Sciatic nerve (tissue), 2 donors: ENCODE measurements at places on chromosomes 6 and 20. TPM values are rescaled to one million over a fixed set of nuclear protein-coding genes. Genes with fewer than 3 reads are reported as not detected.

DNA sequence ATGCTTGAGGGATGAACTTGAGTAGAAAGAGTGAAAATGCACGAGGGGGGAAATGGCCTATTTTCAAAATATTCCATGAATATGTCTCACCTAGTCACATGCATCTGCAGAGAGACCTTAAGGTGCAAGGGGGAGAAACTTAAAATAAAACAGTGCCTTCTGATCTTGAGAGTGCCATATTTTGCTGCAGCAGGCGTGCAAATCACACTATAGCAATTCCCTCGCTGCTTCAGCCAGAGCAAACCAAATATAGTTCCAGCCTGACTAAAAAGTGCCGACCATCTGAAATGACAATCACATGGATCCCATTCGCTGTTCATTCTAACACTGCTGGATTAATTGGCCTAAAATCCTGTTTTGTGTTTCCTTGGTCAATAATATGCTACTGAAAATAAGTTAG, 26.3 kb downstream of the KIAA0319 start:
- DNase-seq, result no peak

DNA sequence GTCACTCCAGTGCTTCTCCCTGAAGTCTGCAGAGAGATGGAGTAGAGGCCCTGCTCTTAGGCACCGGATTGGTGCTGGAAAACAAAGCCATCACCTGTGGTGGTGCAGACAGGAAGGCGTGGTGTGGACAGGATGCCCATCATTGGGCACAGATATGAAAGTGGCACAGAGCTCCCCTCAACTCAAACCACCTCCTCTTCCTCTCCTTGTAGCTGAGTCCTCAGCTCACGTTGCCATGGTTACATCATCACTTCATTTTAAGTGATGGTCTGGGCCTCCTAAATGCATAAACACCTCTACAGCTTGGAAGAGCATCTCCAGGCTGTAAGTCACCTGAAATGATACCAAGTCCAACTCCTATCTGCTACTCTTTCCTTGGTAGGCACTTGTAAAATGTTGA, 8.0 kb upstream of the RTF2 start:
- DNase-seq, result no peak

DNA sequence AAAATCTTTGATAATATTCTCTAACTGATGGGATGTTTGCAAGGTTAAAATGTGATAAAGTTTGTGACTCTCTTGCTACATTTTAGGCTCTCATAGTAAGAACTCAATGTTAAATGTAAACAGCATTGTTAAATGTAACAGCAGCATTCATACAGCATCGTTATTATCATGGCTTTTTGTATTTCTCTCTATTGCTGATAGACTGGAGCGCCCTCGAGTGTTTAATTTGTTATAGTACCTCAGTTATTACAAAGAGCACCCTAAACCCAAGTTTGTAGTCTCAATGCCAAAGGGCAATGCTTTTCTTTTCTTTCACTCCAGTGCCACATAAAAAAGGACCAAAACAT, 14.9 kb upstream of the TTPAL start:
- no peak for DNase-seq

- no peak for DNase-seq
Observed at GRCh38 chr20:15767999-15768741, 805.1 kb downstream of the KIF16B start.

- no peak for DNase-seq
Observed at GRCh38 chr20:1700990-1701389, 43.4 kb upstream of the SIRPG start.

DNA sequence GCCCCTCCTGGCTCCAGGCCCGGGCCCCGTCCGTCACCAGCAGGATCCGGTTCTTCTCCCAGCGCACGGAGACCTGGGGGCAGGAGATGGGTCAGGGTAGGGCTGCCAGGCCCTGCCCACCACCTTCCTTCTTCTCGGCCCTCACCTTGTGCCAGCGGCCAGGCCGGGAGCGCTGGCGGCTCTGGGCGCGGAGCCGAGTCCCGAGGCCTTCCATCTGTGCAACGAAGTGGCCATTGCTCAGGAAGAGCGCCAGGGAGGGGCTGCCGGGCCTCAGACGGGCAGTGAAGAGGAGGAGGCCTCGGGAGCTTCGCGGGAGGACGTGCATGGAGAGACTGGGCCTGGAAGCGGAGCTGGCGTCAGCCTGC, 7.9 kb downstream of the ADRM1 start:
- DNase-seq, result no peak

GRCh38 chr6:34027445-34027936, 118.4 kb downstream of the GRM4 start:
- DNase-seq, result peak; percentile 68

- no peak for DNase-seq
Observed at GRCh38 chr6:80579391-80580023, 473.0 kb downstream of the BCKDHB start.

GRCh38 chr6:135568379-135568778, 70.8 kb upstream of the AHI1 start:
- DNase-seq, result peak; percentile 60

DNA sequence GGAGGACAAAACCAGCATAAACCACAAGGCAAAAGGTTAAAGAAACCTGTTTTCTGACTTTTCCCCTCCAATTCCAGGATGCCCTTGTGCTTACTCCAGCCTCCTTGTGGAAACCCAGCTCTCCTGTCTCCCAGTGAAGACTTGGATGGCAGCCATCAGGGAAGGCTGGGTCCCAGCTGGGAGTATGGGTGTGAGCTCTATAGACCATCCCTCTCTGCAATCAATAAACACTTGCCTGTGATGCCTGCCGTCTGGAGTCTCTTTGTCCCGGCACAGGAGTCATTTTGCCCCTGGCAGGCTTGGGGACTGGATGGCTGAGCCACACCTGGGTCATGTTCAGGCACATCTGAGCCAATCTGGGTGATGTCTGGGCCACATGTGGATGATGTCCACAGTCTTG, 26.6 kb downstream of the BPIFB1 start:
- DNase-seq, result no peak

GRCh38 chr20:3194617-3195280, 9.7 kb downstream of the DDRGK1 start:
- no peak for DNase-seq

GRCh38 chr20:3696200-3696599, 14.4 kb upstream of the ADAM33 start:
- no peak for DNase-seq

- no peak for DNase-seq
Observed at GRCh38 chr6:71394926-71395325, 106.3 kb downstream of the OGFRL1 start.

DNA sequence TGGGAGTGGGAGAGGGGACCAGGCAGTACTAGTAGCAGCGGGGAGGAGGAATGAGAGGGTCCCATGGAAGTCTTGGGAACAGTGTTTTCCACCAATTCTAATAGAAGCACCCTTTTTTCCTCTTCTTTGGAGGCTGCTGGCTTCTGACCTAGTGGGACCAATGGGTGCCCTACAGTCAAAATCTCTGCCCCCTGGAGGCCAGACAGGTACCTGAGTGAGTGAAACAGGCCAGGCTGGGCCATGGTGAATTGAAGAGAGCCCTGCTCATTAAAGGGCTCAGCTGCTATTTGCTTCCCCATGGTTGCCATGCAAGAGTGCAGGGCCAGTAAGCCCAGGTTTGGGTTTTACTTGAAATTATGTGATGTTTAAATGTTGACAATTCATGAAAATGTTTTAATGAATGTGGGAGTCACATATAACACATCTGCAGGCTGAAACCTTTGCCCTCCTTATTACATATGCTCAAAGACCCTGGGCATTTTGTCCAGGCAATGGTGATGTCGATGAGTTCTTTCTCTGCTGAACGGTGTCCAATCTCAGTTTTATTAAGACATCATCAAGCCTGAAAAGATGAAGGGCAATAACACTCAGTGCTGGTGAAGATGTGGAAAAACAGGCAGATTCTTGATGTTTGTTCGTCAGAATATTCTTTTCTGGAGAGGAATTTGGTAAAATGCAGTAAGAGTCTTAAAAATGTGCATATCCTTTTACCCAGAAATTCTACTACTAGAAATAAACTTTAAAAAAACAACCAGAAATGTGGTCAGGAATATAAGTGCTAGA, 42.3 kb upstream of the OCSTAMP start:
- DNase-seq, result no peak

- peak; percentile 66 for DNase-seq
Observed at GRCh38 chr6:111973118-111973761, 80.7 kb upstream of the CCN6 start.

DNA sequence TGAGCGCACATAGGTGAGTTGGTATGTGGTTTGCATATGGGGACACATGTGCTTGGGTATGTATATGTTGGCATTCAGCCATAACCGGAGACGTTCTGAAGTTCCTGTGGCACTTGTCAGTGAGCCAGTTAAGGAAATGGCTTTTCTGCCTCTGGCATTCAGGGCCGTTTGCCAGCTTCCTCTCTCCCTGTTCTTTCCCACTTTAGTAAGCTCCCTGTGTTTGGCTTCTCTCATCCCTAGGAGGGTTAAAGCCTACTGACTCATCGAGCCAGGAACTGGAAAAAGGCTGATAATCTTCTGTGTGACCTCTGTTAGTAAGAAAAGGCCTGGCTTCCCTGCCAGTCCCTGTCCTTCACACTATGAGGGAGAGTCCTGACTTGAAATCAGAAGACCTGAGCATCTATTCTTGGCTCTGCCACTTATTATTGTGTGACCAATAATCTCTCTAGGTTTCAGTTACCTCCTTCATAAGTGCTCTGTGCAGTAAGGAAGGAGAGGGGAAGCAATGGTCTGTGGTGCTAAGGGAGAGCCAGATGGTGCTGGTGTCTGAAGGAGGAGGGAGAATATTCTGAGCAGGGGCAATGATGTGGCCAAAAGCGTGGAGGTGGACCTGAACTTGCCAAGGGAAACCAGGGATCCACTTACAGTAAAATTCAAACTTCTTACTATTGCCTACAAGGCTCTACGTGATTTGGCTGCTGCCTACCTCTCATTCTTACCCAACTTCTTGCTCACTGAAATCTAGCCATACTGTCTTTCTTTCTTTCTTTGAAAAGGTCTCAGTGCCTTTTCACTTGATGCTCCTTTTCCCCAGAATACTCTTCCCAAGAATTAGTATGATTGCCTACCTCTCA, 31.4 kb downstream of the ACSS2 start:
- DNase-seq, result no peak

- DNase-seq, result peak; percentile 45
Observed at GRCh38 chr20:38211200-38212097, 46.4 kb upstream of the TGM2 start.

DNA sequence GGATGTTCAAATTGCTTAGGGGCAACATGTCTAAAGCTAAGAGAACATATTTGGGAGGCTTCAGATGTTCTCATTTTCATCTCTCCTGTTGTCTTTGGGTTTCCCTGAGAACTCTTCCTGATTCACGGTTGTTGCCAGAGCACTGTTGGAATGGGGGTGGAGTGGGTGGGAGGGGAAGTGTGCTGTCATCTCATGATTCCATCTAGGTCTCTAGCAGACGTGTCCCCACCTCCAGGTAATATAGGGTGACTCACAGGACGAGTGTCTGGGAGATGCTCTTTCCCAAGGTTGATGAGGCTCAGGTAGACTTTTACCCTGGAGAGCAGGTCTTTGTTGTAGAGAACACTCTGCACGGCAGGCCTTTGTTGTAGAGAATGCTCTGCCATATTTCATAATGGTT, 636.9 kb downstream of the QKI start:
- no peak for DNase-seq

DNA sequence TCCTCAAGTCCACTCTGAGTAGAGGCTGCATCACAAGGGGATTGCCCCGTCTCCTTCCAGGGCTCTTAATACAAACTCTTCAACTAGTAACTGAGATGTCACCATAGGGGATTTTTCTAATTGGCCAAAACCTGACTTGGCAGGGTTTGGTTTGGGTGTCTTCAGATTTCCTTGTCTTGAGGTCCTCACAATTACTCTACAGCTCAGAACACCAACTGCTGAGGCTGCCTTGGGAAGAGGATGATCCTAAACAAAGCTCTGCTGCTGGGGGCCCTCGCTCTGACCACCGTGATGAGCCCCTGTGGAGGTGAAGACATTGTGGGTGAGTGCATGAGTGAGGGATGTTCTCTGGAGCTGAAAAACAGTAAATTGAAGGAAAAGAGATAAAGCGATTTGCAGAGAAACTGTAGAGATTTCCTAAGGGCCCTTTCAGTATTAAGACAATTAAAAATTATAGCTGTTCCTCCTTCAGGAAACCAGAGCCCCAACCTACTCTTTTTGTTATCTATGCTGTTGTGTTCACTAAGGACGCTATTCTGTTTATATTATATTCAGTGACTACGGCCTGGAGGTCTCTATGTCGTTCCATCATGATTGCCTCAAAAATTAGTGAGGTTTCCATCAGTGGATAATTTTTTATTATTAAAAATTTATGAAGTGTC, at the start of gene HLA-DQA1:
Gene HLA-DQA1 (plus strand): TSS at position 188 of the 662 bp plus-strand sequence. CDS start 53 bp downstream, at position 241.
- no peak for DNase-seq

DNA sequence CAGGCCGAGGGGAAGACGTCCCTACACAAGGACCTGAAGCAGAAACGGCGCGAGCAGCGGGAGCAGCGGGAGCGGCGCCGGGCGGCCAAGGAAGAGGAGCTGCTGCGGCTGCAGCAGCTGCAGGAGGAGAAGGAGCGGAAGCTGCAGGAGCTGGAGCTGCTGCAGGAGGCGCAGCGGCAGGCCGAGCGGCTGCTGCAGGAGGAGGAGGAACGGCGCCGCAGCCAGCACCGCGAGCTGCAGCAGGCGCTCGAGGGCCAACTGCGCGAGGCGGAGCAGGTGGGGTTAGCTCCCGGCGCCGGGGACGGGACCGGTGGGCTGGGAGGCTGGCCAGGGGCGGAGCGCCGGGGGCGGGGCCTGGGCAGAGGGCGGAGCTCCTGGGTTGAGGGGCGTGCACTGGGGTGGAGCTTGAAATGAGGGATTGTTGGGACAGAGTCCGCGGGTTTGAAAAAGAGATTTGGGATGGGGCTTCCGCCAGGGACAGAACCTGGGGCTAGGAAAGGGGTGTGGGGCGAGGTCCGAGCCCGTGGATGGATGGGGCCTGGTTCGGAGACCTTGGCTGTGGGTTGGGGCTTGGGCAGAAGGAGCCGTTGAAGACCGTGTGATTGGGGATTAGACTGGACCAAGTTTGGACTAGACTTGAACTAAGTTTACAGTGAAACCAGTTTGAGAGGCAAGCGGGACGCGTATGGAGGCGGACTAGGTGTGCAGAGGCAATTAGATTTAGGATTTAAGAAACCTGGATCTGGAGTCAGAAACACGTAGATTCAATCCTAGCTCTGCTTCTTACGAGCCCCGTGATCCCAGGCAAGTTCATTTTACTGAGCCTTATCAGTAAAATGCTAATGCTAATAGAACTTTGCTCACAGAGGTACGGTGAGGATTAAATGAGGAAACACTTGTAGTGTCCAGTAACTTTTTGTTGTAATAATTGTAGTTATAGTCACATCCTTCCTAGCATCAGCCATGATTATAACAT, 20.9 kb downstream of the DEF6 start:
- DNase-seq, result peak; percentile 91

GRCh38 chr20:16801919-16802651, 53.9 kb downstream of the OTOR start:
- DNase-seq, result peak; percentile 84

Gene CRIP3
- total RNA-seq, result 3.8 TPM

Gene TOX2
- 2.1 TPM for total RNA-seq

Gene NFATC2
- 11.0 TPM for total RNA-seq

Gene SOD2
- total RNA-seq, result 370 TPM

Gene SIRPD
- total RNA-seq, result not detected

Gene SYNDIG1
- 17.9 TPM for total RNA-seq

Gene TRIM40
- total RNA-seq, result not detected

Gene SLC22A7
- total RNA-seq, result not detected
